Natural killer cell treated with Interleukin-12 subunit alpha and Interleukin-12 subunit beta and Interleukin-15 and Interleukin-18, amount 100 ng/mL, for 72 hours (primary cell): ENCODE measurements at places on chromosomes 1 and 21.

- no peak for DNase-seq
Observed at GRCh38 chr1:175873290-175873935, 130.0 kb upstream of the TNR start.

- no peak for DNase-seq
Observed at GRCh38 chr1:35857830-35858229, 25.2 kb upstream of the AGO1 start.

GRCh38 chr1:159664247-159664646 lies 50.1 kb downstream of the CRP start:
- DNase-seq, result no peak

- no peak for DNase-seq
Observed at GRCh38 chr1:167196166-167196565, 24.5 kb upstream of the POU2F1 start.

DNA sequence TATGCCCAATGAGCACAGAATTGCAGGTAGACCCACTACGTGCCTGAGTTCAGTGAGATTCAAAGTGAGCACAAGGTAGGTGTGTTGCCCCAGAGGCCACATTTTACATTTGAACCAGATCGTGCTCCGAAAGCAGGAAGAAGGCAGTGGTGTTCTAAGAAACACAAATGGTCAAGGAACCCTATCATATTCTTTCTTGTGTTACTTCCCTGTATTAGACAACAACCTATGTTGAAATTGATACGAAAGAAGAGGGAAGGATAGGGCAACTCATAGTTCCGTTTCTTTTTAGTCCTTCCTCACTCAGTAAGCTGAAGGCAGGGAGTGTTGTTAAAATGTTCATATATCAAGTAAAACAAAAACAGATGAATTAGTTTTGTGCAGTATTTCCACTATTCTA lies 33.9 kb downstream of the OLFML2B start:
- no peak for DNase-seq

GRCh38 chr1:212981025-212981495 lies 30.7 kb downstream of the VASH2 start:
- no peak for DNase-seq

DNA sequence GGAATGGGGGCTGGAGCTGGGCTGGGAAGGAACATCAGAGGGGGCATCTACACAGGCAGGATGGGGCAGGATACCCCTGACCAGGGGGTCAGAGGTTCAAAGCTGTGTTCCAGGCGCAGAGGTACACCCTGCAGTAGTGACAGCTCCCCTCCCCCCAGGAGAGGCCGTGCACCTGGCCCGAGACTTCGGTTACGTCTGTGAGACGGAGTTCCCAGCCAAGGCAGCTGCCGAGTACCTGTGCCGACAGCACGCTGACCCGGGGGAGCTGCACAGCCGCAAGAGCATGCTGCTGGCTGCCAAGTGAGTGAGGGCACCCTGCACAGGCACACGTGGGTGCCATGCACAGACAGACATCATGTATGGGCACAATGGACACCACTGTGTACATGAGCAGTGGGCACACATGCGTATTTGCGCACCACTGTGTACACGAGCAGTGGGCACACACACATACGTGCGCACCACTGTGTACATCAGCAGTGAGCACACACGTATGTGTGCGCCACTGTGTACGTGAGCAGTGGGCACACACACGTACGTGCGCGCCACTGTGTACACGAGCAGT lies 17.4 kb downstream of the TFAP2E start:
- DNase-seq, result no peak

- no peak for DNase-seq
Observed at GRCh38 chr1:199269241-199269640, 630.4 kb downstream of the PTPRC start.

DNA sequence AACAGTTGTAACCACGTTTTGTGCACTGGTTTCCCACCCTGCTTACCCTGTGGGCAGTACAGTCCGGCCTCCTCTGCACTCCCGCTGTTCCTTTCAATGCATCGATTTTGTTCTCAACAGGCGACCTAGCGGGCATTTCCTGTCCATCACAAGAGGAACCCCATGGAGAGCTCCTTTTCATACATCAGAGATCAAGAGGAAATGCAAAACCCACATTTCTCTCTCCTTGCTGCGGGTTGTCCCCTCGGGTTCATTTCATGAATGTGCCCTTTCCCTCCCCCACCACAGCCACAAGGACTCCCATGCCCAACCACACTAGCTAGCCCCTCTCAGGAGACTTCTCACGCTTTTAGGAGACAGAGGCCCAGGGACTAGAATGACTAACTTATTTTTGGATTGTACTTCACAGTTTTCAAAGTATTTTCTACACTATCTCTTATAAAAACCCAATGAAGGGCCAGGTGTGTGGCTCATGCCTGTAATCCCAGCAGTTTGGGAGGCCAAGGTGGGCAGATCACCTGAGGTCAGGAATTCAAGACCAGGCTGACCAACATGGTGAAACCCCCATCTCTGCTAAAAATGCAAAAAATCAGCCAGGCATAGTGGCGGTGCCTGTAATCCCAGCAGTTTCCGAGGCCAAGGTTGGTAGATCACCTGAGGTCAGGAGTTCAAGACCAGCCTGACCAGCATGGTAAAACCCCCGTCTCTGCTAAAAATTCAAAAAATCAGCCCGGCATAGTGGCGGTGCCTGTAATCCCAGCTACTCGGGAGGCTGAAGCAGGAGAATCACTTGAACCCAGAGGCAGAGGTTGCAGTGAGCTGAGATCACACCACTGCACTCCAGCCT lies 18.4 kb downstream of the ATP1A4 start:
- DNase-seq, result no peak

DNA sequence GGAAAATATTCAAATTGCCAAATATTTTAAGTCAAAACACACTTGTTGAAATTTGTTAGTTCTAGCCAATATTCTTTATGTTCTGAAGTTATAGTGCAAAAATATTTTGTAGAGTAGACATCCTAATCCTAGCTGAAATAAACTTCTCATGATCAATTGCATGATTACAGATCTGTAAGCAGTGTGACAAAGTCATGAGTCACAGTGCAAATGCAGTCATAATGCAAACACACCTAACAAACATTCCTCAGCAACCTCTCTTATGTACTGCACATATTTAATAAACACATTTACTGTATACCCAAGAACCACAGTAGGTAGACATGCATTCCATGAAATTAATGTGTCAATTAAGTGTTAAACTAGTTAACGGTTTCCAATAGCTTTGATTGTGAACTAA lies 1857.4 kb downstream of the NCAM2 start:
- no peak for DNase-seq

DNA sequence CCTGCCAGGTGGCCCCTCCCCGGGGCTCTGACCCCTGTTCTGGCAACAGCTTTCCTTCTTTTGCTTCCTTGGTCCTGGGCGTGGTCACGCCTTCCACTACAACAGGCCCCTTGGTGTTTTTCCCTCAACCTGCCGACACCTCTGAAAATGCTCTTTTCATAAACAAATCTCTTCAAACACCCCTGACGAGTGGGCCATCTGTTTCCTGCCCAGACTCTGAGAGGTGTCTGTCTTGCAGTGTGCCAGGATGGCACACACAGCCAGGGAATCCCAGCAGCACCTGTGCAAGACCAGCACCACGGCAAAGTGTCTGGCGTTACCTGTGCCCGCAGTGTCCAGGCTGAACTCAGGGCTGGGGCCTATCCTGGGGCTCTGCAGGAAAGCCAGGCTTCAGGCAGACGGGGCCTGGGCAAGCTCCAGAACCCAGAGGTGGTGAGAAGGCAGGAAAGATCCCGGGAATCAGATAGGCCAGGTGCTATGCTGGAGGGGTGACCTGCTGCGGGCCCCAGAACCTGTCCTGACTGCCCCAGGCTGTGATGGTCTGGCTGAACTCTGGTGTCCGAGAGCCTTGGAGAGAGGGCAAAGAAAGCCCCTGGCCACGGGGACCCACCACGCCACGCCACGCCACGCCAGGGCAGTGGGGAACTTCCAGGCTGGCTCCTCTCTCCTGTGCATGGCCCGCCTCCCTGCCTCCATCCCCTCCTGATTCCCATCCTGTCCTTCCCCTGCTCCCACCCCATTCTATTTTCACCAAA lies 88.9 kb downstream of the SIK1 start:
- no peak for DNase-seq

DNA sequence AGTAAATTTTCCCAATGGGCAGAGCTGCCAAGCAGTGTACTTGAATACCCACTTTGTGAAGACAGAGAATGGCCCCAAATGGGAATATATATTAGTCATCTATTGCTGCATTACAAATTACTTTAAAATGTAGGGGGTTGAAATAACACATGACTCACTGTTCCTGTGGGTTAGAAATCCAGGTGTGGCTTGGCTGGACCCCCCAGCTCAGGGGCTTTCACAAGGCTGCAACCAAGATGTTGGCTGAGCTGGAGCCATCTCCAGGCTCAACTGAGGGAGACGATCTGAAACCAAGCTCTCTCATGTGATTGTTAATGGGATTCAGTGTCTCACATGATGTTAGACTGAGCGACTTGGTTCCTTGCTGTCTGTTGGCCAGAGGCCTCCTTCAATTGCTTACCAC lies 33.4 kb upstream of the ARHGAP29 start:
- no peak for DNase-seq

- no peak for DNase-seq
Observed at GRCh38 chr21:38136201-38136600, 120.6 kb upstream of the KCNJ15 start.

GRCh38 chr1:198933515-198934222 lies 294.8 kb downstream of the PTPRC start:
- no peak for DNase-seq

DNA sequence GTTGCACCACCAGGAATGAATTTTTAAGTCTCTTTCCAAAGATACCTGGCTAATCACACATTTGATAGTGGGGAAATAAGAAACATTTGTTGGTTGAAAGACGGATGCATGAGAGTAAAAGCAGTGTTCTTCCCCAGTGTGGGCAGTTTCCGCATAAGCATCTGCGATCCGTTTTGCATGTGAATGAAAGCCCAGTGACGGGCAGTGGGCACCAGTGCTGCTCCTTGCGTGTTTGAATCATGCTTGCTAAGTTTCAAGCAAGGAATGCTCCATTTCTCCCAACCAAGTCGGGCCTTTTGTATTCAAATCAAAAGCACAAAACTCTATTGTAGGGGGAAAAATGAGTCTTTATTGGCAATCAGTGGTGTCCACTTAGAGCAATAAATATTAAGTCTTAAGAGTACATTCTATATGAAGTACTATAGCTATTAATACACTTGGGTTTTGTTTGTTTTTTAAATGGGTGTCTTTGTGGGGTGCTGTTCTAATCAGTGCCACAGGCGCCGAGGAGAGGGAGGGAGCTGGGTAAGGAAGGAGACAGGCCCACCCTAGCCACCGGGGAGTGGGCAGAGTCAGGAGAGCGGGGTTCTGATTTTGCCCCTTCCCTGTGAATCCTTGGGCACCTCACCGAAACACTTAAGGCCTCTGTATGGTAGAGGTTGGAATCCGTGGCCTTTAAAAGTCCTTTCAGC lies 750 bp upstream of the PTGFRN start:
- DNase-seq, result no peak

DNA sequence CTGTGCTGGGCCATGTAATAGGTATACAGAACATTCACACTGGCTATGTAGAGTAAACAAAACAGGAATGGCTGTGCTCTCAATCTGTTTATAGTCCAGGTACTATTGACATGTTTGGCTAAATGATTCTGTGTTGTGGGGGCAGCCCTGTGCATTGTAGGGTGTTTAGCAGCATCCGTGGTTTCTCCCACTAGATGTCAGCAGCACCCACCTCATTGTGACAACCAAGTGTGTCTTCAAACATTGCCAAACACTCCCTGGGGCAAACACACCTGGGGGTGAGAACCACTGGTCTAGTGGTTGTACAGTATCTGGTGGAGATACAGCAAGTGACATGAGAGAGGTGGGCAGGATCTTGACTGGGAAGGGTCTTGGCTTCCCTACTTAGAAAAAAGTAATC lies 80.4 kb upstream of the SPATA6 start:
- DNase-seq, result no peak

GRCh38 chr1:179002552-179003345 lies 22.9 kb upstream of the FAM20B start:
- DNase-seq, result no peak
